Cerebellar nuclear complex (tissue), 1 donor: ENCODE measurements at places on chromosomes 3 and 15.

DNA sequence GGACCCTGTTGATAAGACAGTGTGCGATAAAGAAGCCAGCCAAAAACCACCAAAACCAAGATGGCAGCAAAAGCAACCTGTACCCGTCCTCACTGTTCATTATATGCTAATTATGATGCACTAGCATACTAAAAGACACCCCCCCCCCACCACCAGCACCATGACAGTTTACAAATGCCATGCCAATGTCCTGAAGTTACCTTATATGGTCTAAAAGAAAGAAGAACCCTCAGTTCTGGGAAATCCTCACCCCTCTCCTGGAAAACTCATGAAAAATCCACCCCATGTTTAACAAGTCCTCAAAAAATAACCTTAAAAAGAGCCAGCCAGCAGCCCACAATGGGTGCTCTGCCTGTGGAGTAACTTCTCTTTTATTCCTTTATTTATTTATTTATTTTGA lies 48.4 kb upstream of the ZNF280D start:
- DNase-seq, result no peak

- no peak for DNase-seq
Measured at GRCh38 chr15:70470556-70471191, 292.7 kb downstream of the UACA start.

- DNase-seq, result no peak
Measured at GRCh38 chr15:86588413-86588812, 508.7 kb downstream of the AGBL1 start.

DNA sequence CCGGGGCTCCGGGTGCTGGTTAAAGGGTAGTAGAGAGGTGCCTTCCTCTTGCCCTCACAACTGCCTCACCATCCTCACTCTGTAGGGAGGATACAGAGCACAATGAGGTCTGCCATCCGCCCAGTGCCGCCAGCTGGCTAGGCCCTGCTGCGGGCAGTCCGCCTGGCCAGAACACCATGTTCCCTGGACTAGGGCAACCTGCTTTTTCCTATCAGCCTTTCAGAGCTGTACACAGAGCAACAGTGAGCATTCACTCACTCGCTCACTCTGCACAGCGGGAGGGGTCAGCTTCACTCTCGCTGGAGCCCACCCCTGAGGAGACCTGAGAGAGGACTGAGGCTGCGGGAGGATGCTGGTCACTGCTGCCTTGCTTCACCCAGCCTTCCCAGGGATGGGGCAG lies 218.7 kb upstream of the CHRNA7 start:
- peak; percentile 72 for DNase-seq

- DNase-seq, result no peak
Measured at GRCh38 chr15:26891448-26892181, 24.8 kb downstream of the GABRA5 start.

DNA sequence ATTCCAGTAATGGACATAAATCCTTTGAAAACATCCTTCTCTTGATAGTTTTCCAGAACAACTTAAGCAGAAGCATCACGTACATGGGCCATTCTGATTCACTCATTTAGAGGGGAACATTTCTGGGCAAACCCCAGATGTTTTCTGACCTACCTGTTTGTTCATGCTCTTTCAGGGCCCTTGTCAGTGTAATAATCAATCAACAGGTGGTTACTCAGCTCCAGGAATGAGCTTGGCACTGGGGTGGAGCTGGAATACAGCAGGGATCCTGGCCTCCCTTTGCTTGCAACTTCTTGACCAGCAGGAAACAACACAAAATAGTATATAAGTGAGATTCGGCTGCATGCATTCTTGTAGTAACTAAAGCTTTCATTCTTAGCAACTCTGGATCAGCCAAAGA lies 9.2 kb upstream of the UBE2E1 start:
- no peak for DNase-seq

DNA sequence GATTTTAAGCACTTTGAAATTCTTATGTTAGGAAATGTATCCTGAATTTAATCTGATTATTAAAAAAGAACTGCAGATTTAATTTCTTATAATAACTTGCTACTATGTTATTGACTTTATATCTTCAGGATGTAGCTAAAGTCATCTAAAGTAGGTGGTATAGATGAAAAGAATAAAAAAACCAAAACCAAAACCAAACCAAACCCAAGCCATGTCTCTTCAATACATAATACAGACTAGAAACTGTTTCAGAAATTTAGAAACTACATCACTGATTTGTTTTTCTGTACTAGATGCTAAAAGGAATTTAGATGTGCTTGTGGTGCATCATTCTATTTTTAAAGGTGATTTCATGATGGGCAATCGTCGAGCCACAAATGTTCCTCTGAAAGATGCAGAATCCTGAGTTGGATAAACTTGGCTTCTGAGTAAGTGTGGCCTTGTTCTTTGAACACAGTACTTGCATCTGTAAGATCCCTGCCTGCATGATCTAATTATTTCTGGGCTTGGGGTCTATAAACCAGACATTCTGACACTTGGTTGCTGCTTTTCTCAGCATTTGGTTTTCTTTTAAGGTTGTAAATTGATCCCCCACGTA lies 287.1 kb upstream of the SUCLG2 start:
- DNase-seq, result no peak
